ENCODE measurements at places on chromosomes 4 and X. TPM values are rescaled to one million over a fixed set of nuclear protein-coding genes. Genes with fewer than 3 reads are reported as not detected.

Gene ODAPH
- 0.41 TPM for total RNA-seq

Gene DSPP
- total RNA-seq = not detected

Gene CENPVL2
- 0.96 TPM for total RNA-seq

Gene PDGFRA
- 2.1 TPM for total RNA-seq

Gene TRO
- 17.1 TPM for total RNA-seq

Gene PASD1
- not detected for total RNA-seq

Gene UGT2B17
- total RNA-seq = not detected

Gene FAT1
- 359 TPM for total RNA-seq

Gene NKAP
- total RNA-seq = 6.1 TPM

Gene PDE6B
- 19.7 TPM for total RNA-seq

Gene FANCB
- 0.67 TPM for total RNA-seq

Gene SMIM10L2A
- 3.8 TPM for total RNA-seq

Gene GUCY1A1
- total RNA-seq = 2.2 TPM

Gene FDCSP
- total RNA-seq = not detected

All from kidney epithelial cell (primary cell).